ENCODE measurements at places on chromosomes 5 and 9. TPM values are rescaled to one million over a fixed set of nuclear protein-coding genes. Genes with fewer than 3 reads are reported as not detected.

DNA sequence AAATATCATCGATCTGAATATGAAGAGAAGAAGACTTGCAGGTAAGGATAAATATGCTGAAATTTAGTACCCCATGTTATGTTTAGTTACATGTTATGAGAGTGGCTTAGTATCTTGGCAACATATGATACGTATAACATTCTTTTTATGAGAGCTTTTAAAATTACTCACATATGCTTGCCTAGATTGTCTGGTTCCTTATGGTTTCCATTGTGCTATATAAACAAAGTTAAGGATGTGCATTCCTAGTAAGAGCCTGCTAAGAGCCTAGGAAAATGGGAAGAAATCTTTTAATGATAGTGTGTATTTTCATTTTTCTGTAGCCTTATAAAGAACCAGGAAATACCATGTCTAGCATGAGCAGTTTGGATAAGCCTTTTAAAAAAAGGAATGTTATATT, 112.0 kb upstream of the KCNN2 start:
- DNase-seq = no peak

GRCh38 chr9:84411683-84412267, 71.2 kb upstream of the SLC28A3 start:
- DNase-seq = no peak

DNA sequence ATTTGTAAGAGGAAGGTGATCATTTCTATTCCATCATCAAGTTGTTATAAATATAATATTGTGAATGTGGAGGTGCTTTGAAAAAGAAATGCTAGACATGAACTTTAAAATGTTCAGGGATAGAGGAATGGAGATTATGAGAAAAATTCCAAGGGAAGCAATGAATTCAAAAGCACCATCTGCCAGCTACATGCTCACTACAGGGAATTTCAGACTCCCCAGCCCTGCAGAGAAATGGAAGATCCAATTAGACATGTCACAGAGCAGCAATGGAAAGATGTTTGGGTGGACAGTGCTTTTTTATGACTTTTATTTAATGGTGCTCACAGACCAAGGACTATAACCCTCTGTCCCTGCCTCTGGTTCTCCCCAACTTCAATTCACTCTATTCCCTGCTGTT, 209.7 kb downstream of the ESM1 start:
- no peak for DNase-seq

- DNase-seq = no peak
Observed at GRCh38 chr5:76404223-76405211, 1.4 kb downstream of the IQGAP2 start.

GRCh38 chr5:150043657-150044328, 42.6 kb downstream of the CSF1R start:
- DNase-seq = no peak

DNA sequence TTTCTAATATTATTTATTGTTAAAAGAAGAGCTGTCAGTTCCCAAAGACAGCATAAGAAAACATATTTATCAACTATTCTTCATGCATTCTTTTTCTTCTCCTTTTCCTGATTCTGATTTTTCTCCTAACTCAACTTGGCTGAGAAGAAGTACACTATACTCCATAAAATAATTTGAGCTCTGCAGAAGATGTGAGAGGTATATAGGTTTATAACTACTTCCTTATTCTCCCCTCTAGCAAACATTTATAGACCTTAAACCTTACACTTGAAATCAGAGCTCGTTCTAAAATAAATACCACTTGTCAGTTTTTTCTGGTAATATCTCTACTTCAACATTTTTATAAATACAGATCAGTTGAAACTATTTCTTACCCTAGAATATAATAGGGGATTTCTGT, 724.8 kb upstream of the GRAMD2B start:
- no peak for DNase-seq

GRCh38 chr5:140145818-140146522, 20.2 kb downstream of the IGIP start:
- peak; percentile 44 for DNase-seq

- DNase-seq = no peak
Observed at GRCh38 chr9:130943777-130944176, 4.7 kb upstream of the FIBCD1 start.

DNA sequence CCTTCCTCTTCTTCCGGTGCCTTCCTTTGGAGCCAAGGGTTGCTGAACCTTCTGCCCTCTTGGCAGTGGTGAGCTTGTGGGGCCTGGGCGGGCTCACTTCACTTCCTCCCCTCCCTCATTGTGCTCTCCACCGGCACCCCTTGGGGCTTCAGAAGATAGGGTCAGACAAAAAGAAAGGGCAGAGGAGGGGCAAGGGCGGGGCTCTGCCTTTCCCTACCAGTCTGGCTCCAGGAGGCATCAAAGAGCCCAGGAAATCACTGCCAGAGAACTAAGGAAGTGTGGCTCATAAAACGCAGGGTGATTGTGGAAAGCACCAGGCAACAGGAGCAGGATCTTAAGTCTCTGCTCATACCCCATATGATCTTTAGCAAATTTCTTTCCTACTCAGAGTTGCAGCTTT, 34.8 kb downstream of the ACOT12 start:
- no peak for DNase-seq

DNA sequence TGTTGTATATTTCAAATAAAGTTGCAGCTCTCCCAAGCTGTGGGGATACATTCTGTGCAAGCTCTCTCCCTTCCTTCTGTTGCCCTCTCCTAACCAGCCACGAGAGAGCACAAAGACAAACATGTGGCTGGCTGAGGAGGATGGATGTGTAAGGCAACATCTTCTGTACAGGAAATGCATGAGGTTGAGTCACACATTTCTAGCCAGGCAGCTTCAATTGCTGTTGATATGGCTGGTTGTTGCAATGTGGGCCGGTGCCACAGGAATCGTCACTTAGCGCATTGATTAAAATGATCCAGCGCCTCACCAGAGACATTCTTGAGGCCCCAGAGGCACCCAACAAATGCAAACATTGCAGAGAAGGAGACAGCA, 207.1 kb downstream of the ICE1 start:
- no peak for DNase-seq

DNA sequence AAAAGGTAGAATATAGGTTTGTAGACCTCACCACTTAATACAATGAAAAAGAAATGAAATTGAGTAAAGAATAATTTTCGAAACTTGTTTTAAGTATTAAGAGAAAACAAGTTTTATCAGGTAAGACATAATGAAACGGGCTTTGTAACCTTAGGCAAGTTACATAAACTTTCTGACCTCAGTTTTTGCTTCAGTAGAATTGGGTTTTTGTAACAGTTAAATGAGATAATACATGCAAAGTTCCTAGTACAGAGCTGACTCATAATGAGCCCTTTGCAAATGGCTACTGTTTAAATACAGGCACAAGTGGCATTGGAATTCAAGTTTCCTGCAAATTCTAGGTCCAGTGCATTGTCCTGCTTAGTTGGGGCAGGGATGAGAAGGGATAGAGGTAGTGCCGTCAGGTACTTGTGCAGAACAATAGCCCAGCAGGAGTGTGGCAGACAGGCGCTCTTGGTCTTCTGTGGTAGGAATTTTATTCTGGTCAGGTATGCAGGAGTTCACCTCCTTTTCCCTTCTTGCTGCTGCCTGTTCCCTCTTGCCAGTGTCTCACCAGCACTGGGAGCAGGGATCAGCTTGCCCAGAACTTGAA, 203.8 kb downstream of the PBX3 start:
- no peak for DNase-seq

- no peak for DNase-seq
Observed at GRCh38 chr9:33051144-33051543, 25.3 kb downstream of the SMU1 start.

DNA sequence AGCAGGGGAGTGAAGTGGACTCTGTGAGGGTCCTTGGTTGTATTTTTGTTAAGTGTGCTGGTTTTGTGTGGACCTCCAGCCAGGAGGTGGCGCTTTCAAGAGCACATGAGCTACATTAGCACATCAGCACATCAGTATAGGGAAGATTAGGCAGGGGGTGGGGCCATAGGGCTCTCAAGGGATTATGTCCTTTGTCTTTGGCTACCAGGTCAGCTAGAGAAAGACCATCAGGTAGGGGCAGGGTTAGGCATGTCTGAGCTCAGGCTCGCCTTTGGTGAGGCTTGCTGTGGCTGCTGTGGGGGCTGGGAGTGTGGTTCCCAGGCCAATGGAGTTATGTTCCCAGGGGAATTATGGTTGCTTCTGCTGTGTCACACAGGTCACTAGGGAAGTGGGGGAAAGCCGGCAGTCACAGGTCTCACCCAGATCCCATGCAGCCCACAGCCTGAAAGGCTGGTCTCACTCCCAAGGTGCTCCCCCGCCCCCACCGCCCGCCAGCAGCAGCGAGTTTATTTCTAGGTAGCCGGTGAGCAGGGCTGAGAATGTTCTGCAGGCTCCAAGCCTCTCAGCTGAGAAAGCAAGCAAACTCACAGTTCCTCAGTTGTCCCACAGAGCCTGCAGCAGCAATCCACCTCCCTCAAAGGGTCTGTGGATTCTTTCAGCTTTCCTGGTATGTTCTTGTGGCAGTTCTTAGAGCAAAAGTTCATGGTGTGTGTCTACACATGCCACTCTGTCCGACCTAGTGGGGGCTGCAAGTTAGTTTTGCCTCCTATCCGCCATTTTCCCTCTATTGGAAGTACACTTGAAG, 13.7 kb downstream of the OR1J1 start:
- DNase-seq = peak; percentile 37

GRCh38 chr5:155082401-155082800, 68.8 kb downstream of the KIF4B start:
- peak; percentile 54 for DNase-seq

- DNase-seq = no peak
Observed at GRCh38 chr9:132559711-132560110, 22.7 kb upstream of the BARHL1 start.

- no peak for DNase-seq
Observed at GRCh38 chr5:34625246-34625645, 30.9 kb upstream of the RAI14 start.

DNA sequence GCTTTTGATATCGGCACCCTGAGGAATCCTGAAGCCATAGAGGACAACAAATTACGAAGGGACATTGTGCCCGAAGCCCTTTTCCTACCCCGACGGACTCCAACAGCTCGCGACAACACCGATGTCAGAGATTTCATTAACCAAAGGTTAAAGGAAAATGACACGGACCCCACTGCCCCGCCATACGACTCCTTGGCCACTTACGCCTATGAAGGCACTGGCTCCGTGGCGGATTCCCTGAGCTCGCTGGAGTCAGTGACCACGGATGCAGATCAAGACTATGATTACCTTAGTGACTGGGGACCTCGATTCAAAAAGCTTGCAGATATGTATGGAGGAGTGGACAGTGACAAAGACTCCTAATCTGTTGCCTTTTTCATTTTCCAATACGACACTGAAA, 129.5 kb downstream of the CDH6 start:
- DNase-seq = no peak

DNA sequence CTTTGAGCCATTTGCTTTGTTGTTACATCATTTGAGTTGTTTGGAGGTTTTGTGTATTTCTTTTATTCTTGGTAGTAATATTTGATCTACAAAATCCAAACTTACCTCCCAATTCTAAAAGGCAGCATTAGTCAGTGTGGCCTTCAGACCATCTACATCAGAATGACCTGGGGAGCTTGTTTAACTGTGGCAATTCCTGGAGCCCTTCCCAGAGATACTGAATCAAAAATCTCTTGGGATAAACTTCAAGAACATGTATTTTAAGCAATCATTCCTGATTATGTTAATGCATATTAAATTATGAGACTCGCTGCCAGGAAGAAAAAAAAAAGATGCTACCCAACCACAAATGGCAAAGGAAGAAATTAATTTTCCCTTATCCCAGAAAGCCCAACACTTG, 268.9 kb upstream of the PDE4D start:
- DNase-seq = no peak

DNA sequence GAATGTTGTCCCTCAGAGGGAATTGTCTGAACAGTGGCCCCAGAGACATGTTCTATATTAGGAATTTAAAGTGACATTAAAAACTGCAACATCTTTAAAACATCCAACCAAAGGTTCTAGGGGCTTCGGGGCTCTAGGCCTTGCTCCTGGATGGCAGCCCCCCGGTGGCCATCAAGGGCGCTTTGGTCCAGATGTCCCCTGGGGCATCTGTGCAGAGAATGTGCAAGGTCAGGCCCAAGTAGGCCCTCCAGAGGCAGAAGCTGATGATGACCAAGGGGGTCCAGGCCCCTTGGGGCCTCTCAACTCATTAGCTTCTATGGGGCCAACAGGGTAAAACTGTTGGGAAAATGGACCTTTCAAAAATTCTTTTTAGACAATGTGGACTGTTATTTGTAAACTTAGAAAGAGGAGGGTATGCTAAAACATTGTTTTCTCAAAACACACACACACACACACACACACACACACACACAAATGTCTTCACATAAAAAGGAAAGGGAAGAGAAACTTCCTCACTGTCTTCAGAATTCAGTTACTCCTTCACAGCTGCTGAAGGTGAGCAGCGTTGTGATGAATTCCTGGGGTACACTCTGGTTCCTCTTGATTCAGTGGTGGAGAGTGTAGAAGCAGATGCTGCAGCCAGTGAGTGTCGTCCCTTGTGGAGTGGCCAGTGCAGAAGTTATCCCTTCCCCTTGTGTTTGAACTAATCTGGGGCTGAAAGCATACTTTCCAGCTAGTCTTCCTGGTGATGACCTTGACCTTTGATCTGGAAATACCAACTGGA, 125.2 kb downstream of the WDR41 start:
- no peak for DNase-seq

- DNase-seq = no peak
Observed at GRCh38 chr9:87885484-87886189, 3.0 kb downstream of the SPATA31E1 start.

Gene FOXD4L5
- 0.02 TPM for polyA plus RNA-seq

Gene SH3RF2
- polyA plus RNA-seq = 27.3 TPM

Gene SPARC
- 585 TPM for polyA plus RNA-seq

Gene CHSY3
- polyA plus RNA-seq = 0.37 TPM

Gene NR6A1
- 0.76 TPM for polyA plus RNA-seq

Gene QRFP
- polyA plus RNA-seq = not detected

Gene GMCL2
- not detected for polyA plus RNA-seq

Gene FAM200C
- polyA plus RNA-seq = 1.3 TPM

Gene SPATA31A1
- polyA plus RNA-seq = not detected

Gene ADAM19
- 32.3 TPM for polyA plus RNA-seq
